ENCODE measurements at places on chromosomes 6 and 20. TPM values are rescaled to one million over a fixed set of nuclear protein-coding genes. Genes with fewer than 3 reads are reported as not detected.

GRCh38 chr6:34559651-34560365 is 3.7 kb upstream of the SPDEF start:
- H3K27ac ChIP-seq: no peak overlapping the region
- H3K4me1 ChIP-seq: peaks cover 4% of the 10 kb centered on the region
- no peak overlapping the region for H3K4me3 ChIP-seq
- no peak for DNase-seq
- no peaks in the 10 kb centered on the region for H3K36me3 ChIP-seq

Gene VEGFA
- 24.1 TPM for polyA plus RNA-seq

DNA sequence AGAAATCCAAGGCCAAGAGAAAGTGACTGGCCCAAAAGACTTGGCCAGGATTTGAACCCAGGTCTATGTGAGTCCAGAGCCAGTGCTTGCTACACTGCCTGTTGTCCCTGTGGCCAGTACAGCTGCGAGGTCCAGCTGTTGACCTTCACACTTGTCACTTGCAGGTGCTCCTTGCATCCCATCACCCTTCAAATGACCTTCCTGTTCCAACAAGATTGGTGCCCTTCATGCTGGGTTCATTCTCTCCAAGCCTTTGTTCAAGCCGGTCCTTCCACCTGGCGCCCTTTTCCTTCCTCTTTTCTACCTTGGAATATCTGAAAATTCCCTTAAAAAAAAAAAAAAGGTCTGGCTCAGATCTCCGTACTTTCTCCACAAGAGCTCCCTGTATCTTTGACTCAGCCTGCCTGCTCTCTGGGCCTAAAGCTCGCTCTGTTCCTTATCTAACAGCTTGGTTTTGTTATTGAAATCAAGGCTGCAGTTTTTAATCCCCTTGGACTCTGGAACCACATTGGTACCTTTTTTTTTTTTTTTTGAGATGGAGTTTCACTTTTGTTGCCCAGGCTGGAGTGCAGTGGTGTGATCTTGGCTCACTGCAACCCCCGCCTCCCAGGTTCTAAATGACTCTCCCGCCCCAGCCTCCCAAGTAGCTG is 22.2 kb upstream of the MRPS18A start:
- H3K27ac ChIP-seq: no peak overlapping the region
- no peak overlapping the region for H3K4me3 ChIP-seq
- H3K36me3 ChIP-seq: no peaks in the 10 kb centered on the region
- no peak for DNase-seq

DNA sequence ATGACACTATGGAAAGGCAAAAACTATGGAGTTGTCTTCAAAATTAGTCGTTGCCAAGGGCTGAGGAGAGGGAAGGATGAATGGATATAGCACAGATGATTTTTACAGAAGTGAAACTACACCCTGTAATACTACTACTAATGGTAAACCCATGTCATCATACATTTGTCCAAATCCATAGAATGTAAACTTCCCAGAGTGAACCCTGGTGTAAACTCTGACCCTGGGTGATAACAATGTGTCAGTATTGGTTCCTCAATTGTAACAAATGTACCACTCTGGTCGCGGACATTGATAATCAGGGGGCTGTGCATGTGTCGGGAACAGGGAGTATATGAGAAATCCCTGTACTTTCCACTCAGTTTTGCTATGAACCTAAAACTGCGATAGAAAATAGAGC is 72.2 kb downstream of the CNBD2 start:
- DNase-seq: no peak
- H3K27ac ChIP-seq: no peak overlapping the region
- H3K4me3 ChIP-seq: no peak overlapping the region
- H3K36me3 ChIP-seq: no peaks in the 10 kb centered on the region

GRCh38 chr20:59692139-59692538 is 87.8 kb downstream of the PHACTR3 start:
- no peaks in the 10 kb centered on the region for H3K27me3 ChIP-seq
- H3K27ac ChIP-seq: no peak overlapping the region
- no peaks in the 10 kb centered on the region for H3K4me1 ChIP-seq
- H3K4me3 ChIP-seq: no peak overlapping the region
- DNase-seq: no peak
- no peaks in the 10 kb centered on the region for H3K36me3 ChIP-seq

Measured in thymus (tissue), 14 donors.